ENCODE measurements at places on chromosomes 1 and 21. TPM values are rescaled to one million over a fixed set of nuclear protein-coding genes. Genes with fewer than 3 reads are reported as not detected.
A peak's percentile ranks its signal among the peaks of the same experiment; 100 is the strongest.

Gene LDLRAD1
- not detected for total RNA-seq

GRCh38 chr1:91754348-91754747 is 131.6 kb downstream of the TGFBR3 start:
- no peaks in the 10 kb centered on the region for H3K27me3 ChIP-seq
- peak overlapping the region; percentile 92 for H3K27ac ChIP-seq
- peaks cover 7% of the 10 kb centered on the region for H3K36me3 ChIP-seq
- peaks cover 51% of the 10 kb centered on the region for H3K4me1 ChIP-seq

DNA sequence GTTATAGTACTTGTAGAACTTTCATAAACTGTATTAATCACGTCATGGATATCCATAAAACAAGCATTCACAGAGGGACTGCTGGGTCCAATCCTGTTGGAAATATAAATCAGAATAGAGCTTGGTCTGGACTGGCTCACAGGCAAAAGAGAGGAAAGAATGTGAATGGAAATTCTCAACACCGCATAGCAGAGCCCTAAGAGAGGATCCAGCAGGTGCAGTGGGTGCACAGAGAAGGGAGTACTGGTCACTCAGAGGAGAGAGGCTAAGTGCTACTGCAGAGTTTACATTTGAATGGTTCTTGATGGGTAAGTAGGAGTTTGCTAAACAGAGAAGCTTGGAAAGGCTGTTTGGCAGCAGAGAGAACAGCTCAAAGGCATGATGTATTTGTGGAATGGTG is 231.7 kb downstream of the PAPPA2 start:
- no peaks in the 10 kb centered on the region for H3K36me3 ChIP-seq
- DNase-seq, result no peak
- no peaks in the 10 kb centered on the region for H3K27me3 ChIP-seq

GRCh38 chr1:203463469-203464062 is 12.0 kb upstream of the PRELP start:
- H3K4me3 ChIP-seq, result no peak overlapping the region
- H3K36me3 ChIP-seq, result no peaks in the 10 kb centered on the region
- no peak for DNase-seq
- H3K27ac ChIP-seq, result no peak overlapping the region
- H3K4me1 ChIP-seq, result peaks cover 4% of the 10 kb centered on the region
- H3K27me3 ChIP-seq, result peaks cover 25% of the 10 kb centered on the region

- H3K4me1 ChIP-seq, result peaks cover 10% of the 10 kb centered on the region
- no peak for DNase-seq
- H3K27ac ChIP-seq, result no peak overlapping the region
- no peak overlapping the region for H3K4me3 ChIP-seq
- H3K36me3 ChIP-seq, result no peaks in the 10 kb centered on the region
These were observed 141.8 kb upstream of the AJAP1 start for GRCh38 chr1:4512636-4513035.

DNA sequence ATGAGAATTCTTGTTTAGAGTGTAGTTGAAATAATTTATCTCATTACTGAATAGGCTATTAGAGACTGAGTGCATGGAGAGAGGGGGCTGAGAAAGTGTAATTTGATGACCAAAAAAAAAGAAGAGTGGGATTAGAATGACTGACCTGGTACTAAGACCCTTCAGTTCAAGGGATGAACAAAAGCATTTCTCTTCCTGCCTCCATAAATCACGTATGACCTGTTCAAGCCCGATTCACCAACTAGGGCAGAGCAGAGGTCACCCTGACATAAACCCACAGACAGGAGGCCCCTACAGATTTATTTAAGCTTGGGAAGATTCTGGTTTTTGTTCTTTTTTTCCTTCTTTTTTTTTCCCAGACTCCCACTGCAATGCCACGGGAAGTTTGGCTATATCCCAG is 123.7 kb upstream of the COP1 start:
- peaks cover 1% of the 10 kb centered on the region for H3K27me3 ChIP-seq
- DNase-seq, result no peak
- no peaks in the 10 kb centered on the region for H3K4me1 ChIP-seq

DNA sequence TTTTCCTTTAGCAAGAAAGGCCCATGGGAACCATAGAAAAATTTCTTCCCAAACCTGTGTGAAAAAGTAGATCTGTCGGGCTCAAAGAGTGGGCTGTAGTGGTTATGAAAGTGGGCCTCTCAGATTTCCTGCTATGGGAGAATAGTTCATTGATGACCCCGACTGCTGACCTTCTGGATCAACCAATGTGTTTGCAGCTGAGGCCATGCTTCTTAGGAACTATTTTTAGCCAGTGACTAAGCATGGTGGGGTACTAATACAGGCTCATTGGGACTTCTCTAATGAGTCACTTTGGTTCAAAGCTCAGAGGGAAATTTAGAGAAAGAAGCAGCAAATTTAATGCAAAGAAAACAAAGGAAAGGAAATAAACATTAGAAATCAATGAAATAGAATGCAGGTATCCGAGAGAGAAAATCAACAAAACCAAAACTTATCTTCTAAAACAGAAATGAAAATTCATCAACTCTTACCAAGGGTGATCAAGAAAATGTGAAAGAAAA is 12.6 kb upstream of the PSMA5 start:
- DNase-seq, result peak; percentile 35
- H3K36me3 ChIP-seq, result no peaks in the 10 kb centered on the region
- no peak overlapping the region for H3K4me3 ChIP-seq
- no peak overlapping the region for H3K27ac ChIP-seq

GRCh38 chr1:3597599-3597964 is 13.7 kb downstream of the MEGF6 start:
- peak overlapping the region; percentile 83 for H3K27ac ChIP-seq
- peak overlapping the region; percentile 3 for H3K4me3 ChIP-seq
- peak; percentile 54 for DNase-seq
- no peaks in the 10 kb centered on the region for H3K27me3 ChIP-seq
- H3K4me1 ChIP-seq, result peaks cover 17% of the 10 kb centered on the region

Gene TMEM269
- total RNA-seq, result 0.22 TPM

GRCh38 chr1:201456499-201457309 is 12.3 kb downstream of the PHLDA3 start:
- DNase-seq, result no peak
- peaks cover 10% of the 10 kb centered on the region for H3K27me3 ChIP-seq
- H3K36me3 ChIP-seq, result no peaks in the 10 kb centered on the region
- H3K4me3 ChIP-seq, result no peak overlapping the region
- H3K4me1 ChIP-seq, result peaks cover 12% of the 10 kb centered on the region
- H3K27ac ChIP-seq, result no peak overlapping the region

GRCh38 chr1:19758227-19758830 is 41.4 kb downstream of the TMCO4 start:
- H3K27me3 ChIP-seq, result no peaks in the 10 kb centered on the region
- DNase-seq, result no peak
- no peak overlapping the region for H3K27ac ChIP-seq
- peaks cover 5% of the 10 kb centered on the region for H3K36me3 ChIP-seq
- no peaks in the 10 kb centered on the region for H3K4me1 ChIP-seq

- H3K36me3 ChIP-seq, result no peaks in the 10 kb centered on the region
- DNase-seq, result no peak
- H3K27ac ChIP-seq, result no peak overlapping the region
- no peak overlapping the region for H3K4me3 ChIP-seq
- H3K4me1 ChIP-seq, result no peaks in the 10 kb centered on the region
These were observed 65.5 kb upstream of the WNT4 start for GRCh38 chr1:22208268-22208972.

Gene ANGEL2
- 44.2 TPM for total RNA-seq

Gene PALMD
- not detected for total RNA-seq

Gene TCEANC2
- total RNA-seq, result 11.2 TPM
